ENCODE measurements at places on chromosomes 1 and 21. TPM values are rescaled to one million over a fixed set of nuclear protein-coding genes. Genes with fewer than 3 reads are reported as not detected.

Gene ZNF648
- not detected for total RNA-seq

- no peak for DNase-seq
Observed at GRCh38 chr1:53546409-53547155, 87.4 kb downstream of the DMRTB1 start.

DNA sequence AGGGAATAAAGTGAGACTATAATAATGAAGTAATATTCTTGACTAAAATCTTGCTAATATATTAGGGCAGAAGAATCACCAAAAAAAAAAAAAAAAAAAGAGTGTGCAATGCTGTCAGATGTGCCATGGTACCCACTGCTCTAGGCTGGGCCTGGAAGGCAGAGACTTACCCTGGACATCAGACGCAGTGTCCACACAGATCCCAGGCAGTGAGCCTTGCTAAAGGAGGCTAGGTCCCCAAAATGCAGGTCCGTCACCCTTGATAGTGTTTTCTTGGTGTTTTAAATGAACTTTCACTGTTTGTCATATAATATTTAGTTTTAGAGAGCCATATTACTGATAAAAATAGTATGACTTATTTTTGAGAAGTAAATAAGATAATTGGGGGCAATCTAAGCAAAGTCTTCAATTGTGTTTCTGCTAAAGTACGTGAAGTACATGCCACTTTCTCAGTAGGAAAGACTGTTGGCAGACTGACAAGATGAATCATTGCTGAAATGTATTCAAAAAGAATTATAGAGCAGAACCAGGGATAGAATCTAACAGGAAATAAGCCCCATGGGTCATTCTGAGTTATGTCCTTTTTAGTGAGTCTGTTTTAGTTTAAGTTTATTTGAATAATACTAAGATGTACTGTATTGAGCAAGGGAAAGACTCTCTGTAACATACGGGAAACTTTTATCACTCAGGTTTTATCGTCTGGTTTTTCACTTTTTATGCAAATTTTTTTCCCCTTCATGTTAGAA, 74.6 kb upstream of the PDC start:
- peak; percentile 47 for DNase-seq

GRCh38 chr1:19033515-19033839, 77.0 kb upstream of the IFFO2 start:
- no peak for DNase-seq

DNA sequence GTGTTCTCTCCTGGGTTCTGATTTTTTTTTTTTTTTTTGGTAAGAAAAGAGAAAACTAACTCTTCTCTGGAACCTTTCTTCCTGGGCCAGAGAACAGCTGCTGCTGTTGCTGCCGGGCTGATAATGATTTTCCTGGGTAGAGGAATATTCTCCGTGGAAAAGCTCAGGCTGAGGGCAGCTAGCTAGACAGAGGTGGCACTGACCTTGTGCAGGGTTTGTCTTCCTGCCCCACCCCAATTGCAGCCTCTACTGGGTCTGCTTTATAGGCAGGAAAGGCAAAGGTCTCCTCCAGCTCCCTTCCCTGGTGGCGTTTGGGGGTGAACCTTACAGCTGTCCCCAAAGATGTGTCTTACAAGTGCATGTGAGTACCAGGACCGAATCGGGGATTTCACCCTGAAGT, 79.3 kb downstream of the SPSB1 start:
- DNase-seq = no peak

DNA sequence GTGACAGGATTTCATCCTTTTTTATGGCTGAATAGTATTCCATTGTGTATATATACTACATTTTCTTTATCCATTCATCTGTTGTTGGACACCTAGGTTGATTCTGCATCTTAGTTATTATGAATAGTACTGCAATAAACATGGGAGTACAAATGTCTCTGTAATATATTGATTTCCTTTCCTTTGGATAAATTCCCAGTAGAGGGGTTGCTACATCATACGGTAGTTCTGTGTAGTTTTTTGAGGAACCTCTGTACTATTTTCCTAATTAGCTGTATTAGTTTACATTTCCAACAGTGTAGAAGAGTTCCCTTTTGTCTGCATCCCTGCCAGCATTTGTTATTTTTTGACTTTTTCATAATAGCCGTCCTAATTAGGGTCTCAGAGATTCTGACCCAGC, 201.3 kb downstream of the GIPC2 start:
- DNase-seq = no peak

Data from epithelial cell of proximal tubule (primary cell).